ENCODE measurements at places on chromosomes 4 and X.
A peak's percentile ranks its signal among the peaks of the same experiment; 100 is the strongest.

GRCh38 chr4:128521648-128522111 is 234.1 kb upstream of the PGRMC2 start:
- no peak for DNase-seq

GRCh38 chr4:88177983-88178625 is 19.7 kb upstream of the ABCG2 start:
- peak; percentile 4 for DNase-seq

DNA sequence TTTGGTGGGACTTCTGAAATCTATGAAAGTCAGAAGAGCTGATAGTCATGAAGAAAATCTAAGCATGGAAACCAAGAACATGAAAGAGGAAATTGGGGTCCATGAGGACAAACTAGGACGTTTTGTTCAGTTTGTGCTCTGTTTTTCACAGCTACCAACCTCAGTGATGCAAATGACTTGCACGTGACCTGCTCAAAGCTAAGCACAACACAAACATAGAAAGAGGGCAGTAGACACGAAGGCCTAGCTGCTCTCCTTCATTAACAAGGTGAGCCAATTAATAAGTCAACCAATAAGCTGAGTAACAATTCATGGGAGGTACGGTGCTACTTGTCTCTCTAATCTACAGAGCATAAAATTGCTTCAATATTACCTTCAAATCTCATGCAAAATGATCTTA is 684.1 kb downstream of the TRAM1L1 start:
- no peak for DNase-seq

DNA sequence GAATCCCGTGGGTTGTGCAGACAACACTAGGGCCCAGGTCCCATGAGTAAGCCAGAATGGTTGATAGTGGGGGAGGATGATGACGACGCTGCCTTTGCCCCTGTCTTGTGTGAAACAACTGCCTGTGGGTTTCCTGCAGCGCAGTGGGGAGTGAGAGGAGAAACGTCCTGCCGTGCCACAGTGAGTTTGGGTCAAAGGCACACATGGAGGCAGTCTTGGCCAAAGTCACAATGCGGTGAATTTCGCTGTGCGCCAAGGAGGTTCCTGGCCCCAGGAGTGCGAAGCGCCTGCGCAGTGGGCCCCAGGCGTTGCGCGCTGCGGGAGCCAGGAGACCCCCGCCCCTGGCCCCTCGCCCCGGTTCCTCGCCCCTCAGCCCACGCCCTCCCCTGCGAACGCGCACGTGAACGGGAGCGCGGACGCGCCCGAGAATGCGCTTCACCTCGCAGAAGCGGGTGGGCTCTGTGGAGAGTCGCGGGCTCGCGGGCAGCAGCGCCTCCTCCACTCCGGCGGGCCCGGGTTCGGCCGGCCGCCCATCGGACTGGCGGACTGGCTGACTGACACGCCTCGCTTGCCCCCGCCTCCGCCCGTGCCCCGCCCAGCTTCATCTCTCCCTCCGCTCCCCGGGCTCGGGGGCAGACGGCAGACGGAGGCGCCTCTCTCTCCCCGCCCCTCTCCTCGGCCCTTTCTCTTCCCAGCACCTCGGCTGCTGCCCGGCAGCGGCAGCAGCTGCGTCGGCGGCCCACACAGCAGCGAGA is at the start of gene NUDT10:
Gene NUDT10 (plus strand): TSS at position 635 of the 755 bp plus-strand sequence. CDS start 144 bp downstream, outside the sequence.
- peak; percentile 52 for DNase-seq

DNA sequence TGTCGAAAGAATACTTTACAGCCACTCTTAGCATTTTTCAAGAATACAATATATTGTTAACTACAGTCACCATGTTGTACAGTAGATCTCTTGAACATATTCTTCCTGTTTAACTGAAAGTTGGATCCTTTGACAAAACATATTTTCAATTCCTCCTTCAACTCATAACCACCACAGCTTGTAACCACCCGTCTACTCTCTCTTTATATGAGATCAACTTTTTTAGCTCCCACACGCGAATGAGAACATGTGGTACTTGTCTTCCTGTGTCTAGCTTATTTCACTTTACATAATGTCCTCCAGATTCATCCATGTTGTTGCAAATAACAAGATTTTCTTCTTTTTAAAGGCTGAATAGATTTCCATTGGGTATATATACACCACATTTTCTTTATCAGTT is 338.3 kb upstream of the IGFBP7 start:
- DNase-seq, result no peak

GRCh38 chr4:105102016-105102415 is 44.7 kb upstream of the TET2 start:
- no peak for DNase-seq

DNA sequence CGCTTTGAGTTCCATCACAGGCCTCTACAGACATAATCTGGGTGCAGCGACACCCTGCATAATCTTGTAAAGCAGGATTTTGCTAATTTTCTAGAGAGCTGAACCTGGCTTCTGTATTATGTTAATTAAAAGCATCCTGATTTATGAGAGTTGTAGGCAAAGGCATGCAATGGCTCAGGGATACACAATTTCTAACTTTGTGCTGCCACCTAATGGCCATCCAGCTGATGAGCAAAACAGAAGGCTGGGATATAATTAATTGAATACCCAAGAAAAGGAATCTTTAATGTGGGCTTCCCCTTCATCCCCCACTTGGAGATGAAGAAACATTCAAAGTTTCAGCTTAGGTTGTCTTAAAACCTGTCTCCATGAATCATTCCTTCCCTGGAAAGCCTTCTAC is 78.1 kb downstream of the BMP15 start:
- no peak for DNase-seq

- no peak for DNase-seq
These were observed 54.1 kb upstream of the VEGFD start for GRCh38 chrX:15438332-15438731.

DNA sequence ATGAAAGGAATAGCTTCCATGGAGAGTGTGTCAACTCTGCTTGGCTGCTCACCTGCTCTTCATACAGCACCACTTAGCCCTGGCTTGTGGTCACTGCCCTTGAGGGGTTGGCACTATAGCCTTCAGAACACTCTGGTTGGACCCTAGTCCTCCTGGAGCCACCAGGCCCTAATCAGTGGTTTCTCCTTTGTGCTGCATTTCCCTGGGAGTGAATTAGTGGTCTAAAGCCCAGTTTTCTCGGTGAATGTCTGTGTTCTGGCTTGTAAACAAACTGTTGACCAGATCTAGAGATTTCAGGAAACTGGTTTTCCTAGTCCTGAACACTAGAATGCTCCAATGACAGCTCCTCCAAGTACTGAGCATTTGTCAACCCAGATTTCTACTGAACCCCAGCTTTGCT is 28.6 kb upstream of the TMEM154 start:
- no peak for DNase-seq

DNA sequence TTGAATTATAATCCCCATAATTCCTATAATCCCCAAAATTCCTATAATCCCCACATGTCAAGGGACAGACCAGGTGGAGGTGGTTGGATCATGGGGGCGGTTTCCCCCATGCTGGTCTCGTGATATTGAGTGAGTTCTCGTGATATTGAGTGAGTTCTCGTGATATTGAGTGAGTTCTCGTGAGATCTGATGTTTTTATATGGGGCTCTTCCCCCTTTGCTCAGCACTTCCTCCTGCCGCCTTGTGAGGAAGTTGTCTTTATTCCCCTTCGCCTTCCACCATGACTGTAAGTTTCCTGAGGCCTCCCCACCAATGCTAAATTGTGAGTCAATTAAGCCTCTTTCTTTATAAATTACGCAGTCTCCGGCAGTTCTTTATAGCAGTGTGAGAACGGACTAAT is 36.6 kb upstream of the GPR78 start:
- no peak for DNase-seq

DNA sequence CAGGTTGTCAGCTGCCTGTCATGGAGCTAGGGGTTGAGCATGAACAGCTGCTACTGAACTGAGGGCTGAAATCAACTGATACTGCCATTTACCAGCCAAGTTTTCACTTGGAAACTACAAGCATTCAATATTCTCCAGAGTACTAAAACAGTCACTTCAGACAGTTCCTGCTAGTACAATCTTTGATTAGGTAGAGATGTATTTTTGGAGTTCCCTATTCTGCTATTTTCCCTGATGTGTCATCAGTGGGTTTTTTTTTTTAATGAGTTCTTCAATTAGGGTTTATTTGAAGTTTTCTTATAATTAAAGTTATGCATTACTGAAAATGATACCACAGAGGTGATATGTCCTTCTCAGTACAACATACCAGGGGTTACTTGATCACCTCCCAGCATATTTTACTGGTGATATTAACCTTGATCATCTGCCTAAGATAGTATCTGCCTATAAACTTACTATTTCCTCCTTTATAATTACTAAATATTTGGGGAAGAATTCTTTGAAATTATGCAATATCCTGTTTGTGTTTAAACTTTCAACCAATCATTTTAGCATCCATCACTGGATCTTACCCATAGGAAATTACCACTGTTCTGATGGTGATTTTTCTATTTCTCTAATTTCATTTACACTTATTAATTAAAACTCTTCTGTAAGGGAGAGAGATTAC is 13.6 kb downstream of the PDCL2 start:
- no peak for DNase-seq

DNA sequence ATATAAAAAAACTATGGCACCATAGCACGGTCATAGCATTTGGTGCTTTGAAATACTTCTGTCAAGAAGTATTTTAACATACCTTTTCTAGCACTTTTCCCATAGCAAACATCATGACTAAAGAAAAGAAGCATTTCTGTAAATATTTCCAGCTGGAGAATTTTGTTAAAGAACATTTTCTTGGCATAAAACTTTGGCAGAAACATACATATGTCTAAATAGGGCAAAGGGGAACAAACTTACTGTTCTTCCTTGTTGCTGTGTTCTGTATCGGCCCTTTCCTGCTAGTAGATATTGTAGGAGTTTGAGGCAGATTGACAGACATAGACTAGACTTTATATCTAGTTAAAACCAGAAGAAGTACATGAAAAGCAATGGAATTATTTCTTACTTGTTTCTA is 2368.5 kb downstream of the PCDH7 start:
- no peak for DNase-seq

DNA sequence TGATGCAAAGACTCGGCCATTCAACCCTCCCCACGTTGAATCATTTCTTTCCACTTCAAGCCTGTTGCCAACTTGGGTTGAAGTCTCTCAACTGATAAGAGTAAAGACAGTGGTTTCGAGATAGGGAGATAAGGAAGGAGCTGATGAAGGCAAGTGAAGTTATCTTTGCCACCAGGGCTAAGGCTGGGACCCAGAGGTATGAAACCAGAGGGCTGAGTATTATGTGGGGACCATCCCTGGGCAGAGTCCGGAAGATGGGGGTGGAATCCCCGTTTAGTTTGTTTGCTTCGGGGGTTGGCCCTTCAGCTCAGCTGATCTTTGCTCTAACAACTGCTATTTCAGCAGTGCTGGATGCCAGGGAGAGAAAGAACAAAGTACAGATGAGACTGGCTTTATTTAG is 2.3 kb upstream of the XPNPEP2 start:
- no peak for DNase-seq

GRCh38 chr4:131427000-131427399 is 1722.1 kb upstream of the PCDH10 start:
- no peak for DNase-seq

DNA sequence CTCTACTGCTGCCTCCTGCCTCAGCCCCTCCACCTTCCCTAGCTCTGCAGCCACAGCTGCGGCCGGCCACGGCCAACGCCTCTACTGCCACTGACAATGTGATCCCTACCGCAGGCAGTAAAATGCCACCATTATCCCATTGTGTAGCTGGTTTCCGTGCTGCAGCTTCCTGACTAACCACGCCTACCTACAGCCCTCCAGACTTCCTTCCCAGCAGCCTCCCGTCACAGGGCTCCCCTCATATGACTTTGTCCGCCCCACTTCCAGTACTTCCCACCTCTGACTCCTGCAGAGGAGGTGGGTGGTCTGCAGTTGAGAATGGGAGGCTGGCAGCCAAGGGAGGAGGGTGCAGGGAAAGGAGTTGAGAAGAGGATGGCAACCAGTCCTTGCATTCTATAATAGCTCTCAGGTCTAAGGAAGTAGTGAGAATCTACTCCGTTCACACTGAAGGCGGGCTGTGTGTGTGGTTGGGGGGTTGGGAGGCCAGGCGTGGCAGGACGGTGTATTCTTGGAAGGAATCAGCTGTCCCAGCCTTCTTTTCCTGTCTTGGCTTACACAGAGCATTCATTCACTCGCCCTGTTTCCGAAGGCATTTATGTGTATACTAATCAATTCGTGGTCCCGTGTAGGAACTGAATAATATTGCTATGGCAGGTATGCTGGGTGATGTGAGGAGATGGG is 33.1 kb upstream of the USP51 start:
- peak; percentile 0 for DNase-seq

- DNase-seq, result no peak
These were observed 152.0 kb upstream of the STX18 start for GRCh38 chr4:4693755-4694295.

DNA sequence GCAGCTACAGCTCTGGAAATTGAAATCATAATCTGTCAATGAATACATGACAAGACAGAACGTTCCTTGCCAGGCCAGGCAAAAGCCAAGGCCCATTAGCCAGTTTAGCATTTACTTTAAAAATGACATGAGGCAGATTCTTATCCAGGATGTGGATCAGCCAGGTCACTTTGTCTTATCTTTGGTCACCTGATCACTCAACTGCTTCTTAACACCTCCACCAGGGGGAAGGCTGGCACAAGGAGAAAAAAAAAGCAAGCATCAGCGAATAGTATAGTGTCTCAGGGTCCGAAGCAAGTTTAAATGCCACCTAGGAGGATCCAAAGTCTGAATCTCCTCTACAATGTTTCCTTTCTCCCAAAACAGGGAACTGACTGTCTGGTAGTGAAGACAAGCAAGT is 18.8 kb downstream of the ATP1B4 start:
- no peak for DNase-seq

DNA sequence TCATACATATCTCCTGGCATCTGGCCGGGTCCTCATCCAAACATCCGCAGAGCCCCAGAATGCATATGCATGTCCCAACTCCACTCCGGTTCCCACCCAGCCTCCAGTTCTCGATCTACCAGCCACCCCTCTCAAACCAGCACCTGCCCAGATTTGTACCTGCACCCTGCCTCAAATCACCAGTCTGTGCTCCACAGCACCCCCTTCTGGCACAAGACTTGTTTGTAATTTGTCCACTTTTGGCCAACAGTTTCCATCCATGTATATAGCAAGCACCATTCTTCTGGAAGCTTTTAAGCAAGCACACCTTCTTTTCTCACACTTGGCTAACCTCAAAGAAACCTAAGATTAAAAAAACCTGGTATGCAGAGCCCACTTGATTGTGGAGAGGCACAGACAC is 644.1 kb downstream of the MID1IP1 start:
- no peak for DNase-seq

DNA sequence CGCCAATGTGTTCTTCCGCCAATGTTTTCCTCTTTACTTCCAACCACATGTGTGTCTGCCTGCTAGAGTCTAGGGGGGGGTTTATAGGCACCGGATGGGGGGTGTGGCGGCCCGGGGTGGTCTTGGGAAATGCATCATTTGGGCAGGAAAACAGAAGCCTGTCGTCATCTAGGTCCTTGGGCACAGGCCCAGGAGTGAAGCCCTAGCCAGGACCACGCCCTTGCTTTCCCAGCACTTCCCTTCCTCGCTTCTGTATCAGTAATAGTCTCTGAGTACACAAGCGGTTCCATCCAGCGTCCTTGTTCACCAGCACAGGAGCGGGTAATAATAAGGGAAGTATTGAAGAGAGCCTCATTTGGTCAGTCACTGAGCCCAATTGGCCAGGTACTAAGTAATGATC is 74.5 kb downstream of the QDPR start:
- DNase-seq, result no peak

All from hypothalamus (tissue), 51 donors.